Activated naive CD4-positive, alpha-beta T cell (primary cell): ENCODE measurements at places on chromosomes 11 and 22.

DNA sequence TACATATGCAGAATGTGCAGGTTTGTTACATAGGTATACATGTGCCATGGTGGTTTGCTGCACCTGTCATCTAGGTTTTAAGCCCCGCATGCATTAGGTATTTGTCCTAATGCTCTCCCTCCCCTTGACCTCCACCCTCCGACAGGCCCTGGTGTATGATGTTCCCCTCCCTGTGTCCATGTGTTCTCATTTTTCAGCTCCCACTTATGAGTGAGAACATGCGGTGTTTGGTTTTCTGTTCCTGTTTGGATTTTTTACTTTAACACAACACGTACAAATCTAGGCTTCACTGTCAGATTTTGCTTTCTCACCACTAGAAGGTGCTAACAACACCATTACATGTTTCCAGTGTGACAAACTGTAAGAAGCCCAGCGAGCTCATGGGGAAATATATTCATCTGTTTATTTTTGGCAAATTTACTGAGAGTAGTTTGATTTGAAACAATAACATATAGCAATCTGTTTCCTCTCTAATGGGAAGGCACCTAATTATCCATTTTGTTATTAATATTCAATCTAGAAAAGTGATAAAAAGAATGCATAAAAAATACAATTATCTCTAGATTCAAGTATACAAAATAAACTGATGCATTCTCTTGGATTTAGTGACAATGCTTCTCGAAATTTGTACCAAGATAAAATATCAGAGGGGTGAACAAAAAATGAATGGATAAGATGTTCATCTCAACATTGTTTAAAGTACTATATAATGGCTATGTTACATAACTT is 23.2 kb upstream of the BIRC3 start:
- no peak for DNase-seq

- no peak for DNase-seq
Observed at GRCh38 chr11:121670266-121670665, 217.5 kb upstream of the SORL1-AS1 start.

DNA sequence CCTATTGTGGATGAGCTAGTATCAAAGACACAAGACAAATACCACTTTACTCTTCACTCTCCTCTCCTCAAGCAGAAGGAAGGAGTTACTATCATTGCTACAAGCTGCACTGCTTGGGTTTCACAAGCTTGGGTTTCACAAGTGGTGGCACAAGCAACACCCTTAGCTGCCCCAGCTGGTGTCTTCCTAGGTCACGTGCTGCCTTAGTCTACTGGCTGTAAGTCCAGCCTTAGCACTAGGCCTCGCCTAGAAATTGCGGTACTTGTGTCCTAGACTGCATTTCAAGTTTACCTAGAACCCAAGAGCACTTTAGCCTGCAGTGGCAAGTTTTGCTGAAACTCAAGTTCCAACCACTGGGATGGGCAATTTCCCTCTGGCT is 86.6 kb downstream of the EHF start:
- no peak for DNase-seq

DNA sequence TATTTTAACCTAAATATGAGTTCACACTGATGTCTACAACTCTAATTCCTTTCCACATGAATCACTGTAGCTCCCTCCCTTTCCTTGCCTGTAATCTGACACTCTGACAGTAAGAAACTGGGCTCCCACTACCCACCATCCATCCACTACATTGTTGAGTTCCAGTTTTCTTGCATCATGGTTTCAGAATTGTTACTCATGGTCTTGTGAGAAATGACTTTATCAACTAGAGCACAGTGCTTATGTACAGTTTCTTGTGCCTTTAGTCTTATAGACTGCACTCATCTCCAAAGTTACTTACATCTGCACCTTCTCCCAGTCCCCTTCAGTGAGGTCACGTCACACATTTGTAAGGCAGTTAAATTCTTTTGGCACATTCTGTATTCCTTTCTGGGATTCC is 78.6 kb downstream of the RTL6 start:
- DNase-seq: no peak

- DNase-seq: no peak
Observed at GRCh38 chr11:67158221-67158620, 39.2 kb downstream of the KDM2A start.

GRCh38 chr22:43627485-43628213 is 184.5 kb downstream of the EFCAB6 start:
- no peak for DNase-seq

- no peak for DNase-seq
Observed at GRCh38 chr22:38238519-38239071, 34.2 kb downstream of the TMEM184B start.

GRCh38 chr11:46917762-46918082 is 628 bp downstream of the LRP4 start:
- no peak for DNase-seq

- DNase-seq: no peak
Observed at GRCh38 chr11:2998073-2998850, 6.1 kb upstream of the NAP1L4 start.

DNA sequence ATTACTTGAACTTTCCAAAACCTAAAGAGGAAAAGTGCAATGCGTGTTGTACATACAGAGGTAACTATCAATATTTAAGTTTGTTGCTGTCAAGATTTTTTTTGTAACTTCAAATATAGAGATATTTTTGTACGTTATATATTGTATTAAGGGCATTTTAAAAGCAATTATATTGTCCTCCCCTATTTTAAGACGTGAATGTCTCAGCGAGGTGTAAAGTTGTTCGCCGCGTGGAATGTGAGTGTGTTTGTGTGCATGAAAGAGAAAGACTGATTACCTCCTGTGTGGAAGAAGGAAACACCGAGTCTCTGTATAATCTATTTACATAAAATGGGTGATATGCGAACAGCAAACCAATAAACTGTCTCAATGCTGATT is 2.1 kb downstream of the ADM start:
- DNase-seq: no peak

GRCh38 chr22:30205281-30206115 is 41.1 kb downstream of the LIF start:
- DNase-seq: no peak

GRCh38 chr11:102757823-102758549 is 22.4 kb downstream of the MMP10 start:
- DNase-seq: no peak

DNA sequence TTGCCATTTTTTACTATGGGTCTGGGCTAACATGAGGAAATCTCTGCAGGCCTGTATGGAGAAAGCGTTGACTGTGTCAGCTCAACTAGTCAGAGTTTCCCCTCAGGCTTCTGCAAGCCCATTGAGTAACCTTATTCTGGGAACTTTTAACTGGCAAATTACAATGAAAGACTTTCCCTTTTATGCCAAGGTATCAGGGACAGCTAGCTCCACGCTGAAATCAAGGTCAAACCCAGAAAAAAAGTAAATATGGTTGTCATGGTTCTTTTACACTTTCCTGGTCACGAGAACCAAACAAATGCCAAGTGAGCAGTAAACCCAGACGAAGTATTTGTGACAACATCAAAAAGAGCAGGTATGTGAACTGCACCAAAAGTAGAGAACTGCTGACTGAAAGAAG is 13.8 kb downstream of the OSBP start:
- DNase-seq: no peak
